ENCODE measurements at places on chromosomes 6 and 20.

GRCh38 chr6:139080255-139080920, 51.8 kb downstream of the ABRACL start:
- no peak for DNase-seq

- no peak for DNase-seq
Observed at GRCh38 chr20:59690101-59690500, 85.8 kb downstream of the PHACTR3 start.

DNA sequence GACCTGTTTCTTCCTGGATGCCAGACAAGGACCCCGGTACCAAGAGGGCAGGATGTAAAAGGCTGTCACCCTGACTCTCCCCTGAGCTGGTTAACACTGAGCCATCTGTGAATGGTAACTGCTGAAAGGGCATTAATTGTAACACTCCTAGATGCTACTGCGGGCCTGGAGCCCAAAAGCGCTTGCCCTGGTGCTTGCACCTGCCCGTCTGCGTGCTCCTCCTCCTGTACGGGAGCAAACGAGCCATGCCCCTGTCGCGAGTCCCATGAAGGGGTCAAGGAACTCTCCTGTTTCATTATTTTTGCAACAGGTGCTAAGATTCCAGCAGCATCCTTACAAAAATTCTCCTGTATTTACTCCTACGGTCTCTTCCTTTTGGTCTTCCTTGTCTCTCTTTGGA, 140.0 kb upstream of the LAMA2 start:
- DNase-seq = no peak

- DNase-seq = no peak
Observed at GRCh38 chr6:128558021-128558420, 37.6 kb upstream of the PTPRK start.

DNA sequence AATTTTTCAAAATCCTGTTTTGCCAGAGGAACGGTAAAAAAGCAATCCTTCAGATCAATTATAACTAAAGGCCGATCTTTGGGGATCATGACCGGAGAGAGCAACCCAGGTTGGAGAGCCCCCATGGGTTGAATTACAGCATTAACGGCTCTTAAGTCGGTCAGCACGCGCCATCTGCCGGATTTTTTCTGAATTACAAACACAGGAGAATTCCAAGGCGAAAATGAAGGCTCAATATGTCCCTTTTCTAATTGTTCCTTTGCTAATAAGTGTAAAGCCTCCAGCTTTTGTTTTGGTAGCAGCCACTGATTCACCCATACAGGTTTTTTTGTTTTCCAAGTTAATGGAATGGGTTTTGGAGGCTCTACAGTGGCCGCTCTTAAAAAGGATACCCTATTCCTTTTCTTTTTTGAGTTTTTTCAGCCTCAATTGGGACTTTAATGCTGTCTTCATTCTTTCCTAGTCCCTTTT, 16.9 kb upstream of the PTCRA start:
- DNase-seq = peak; percentile 19

GRCh38 chr6:166687879-166688205, 60.8 kb upstream of the RPS6KA2 start:
- no peak for DNase-seq

DNA sequence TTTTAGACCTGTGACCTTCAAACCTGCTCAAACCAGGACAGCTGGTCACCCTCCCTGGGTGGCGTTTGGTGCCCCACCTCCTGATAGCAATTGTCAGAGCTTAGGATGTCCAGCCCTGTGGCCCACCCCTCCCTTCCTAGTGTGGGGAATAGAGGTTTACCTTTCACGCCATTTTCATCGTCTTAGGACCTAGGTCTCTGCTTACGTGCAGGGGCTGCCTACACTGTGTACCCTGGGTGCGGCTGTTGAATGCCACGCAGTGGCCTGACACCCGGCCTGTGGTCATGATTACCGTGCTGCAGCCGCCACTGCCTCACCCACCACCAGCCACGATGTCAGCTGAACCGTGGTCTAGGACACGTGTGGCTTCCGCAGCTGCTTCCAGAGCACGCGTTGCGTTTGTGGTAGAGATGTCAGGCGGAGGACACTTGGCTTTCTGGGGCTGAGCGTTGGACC, 157.3 kb downstream of the DTNBP1 start:
- no peak for DNase-seq

GRCh38 chr6:85983032-85983659, 340.5 kb upstream of the SYNCRIP start:
- no peak for DNase-seq

DNA sequence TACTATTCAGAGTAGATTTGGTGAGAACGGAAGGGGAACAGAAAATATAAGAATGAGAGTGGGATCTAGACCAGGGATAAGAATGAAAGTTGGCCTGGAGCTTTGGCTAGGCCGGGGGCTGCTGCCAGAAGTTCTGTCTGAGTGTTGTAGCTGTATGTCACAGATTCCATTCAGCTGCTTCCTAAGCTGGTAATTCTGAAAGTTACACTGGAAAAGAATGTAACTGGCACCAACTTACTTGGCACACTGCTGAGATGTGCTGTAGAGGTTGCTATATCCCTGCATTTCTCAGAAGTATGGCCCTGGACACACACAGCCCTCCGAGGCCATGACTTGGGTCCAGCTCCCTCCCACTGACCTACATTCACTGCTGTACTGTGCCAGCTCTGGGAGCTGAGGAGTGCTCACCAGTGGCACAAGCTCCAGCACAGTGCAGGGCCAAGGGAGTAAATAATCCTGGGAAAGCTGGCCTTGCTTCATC, 25.8 kb upstream of the TMEM217 start:
- no peak for DNase-seq

DNA sequence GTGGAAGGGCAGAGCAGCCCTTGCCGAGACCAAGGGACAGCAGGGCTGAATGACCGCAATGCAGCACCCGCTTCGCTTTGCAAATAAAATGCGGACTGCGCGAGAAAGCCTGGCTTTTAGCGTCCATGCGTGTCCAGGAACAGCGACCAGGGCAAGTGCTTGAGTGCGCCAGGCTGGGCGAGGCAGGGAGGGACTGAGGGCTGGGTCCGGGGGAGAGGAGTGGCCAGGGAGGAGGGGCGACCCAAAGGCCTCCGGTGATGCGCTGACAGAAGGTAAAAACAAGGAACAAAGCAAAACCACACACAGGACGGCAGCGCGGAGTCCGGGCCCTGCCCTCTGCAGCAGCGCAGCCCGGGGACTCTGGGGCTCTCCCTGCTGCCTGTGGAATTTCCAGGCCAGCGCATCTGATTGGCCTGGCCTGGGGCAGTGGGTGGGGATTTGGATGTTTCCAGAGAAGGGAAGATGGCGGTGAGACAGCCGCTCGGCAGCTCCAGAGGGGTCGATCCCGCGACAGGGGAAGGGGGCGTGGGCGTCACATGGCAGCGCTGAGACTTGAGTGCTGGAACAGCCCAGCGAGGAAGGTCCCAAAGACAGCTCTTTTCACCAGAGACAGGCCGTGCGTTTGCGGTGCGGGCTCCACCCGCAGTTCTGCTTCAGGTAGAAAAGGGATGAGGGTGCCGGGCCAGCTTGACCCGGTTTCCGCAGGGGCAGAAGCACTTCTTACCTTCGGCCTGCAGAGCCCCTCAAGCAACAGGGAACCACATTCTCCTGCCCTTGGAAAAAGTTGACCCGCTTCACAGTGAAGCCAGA, 51.8 kb downstream of the SSR1 start:
- peak; percentile 3 for DNase-seq

DNA sequence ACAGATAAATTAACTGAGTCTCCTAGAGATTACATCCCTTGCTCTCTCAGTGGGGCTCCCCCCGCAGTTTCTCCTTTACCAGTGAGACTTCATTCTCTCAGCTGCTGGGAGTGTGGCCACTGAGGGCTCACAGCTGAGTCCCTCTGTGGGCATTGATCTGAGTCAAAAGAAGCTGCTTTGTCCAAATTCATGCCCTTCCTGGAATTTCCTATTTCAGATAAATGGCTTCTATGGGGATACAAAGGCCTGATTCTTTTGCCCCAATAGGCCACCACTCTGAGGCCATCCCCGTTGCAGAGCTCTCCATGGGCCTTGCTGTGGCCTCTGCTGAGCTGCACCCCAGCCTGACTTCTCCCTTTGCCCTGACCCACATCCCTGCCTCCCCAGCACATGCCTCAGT, 10.0 kb downstream of the CST5 start:
- no peak for DNase-seq

DNA sequence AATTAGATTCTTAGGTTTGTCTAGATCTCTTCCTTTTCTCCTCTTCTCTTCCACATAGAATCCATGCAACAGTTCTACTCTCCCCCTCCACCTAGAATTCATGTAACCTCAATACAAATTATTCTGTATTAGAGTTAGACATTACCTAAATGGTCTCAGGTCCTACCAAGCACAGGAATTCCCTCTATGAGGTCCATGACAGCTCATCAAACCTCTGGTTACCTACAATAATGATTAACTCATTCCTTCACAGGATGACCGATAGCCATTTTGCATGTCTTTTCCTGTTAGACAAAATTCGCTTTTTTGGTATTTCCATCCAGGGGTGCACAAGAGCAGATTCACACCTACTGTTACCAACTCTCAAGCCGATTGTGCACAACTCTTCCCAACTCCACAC, 27.4 kb upstream of the BMP2 start:
- DNase-seq = no peak

DNA sequence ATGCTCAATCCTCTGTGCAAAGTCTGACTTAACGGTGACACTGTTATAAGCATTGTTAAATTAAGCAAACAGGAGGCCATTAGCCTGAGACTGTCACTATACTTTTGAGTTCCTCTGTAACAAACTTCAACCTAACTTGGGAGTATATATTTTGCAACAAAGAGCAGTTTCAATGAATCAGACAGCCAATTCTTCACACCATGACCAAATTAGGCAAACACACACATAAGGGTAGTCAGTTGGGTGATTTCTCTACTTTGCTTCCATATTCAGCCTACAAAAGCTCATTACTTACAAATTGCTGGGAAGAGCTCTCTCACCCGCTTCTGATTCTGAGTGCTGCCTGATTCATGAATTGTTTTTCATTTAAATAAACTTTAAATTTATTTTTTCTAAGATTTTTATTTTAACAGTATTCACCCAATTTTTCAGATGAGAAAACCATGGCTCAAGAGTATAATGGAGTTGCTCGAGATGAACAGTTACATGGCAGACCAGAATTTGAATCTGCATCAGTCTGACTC, 60.5 kb downstream of the HACE1 start:
- DNase-seq = no peak

DNA sequence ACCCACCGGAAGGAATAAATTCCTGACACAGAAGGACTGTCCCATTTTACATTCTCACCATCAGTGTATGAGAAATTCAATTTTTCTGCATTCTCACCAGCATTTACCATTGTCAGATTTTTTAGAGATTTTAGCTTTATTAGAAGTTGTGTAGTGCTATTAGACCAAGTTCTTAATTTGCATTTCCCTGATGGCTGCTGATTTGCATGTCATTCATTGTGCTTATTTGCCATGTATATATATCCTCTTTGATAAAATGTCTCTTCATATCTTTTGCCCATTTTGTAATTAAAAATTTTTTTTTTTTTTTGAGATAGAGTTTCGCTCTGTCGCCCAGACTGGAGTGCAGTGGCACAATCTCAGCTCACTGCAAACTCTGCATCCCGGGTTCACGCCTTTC, 9.8 kb upstream of the HLA-DRB5 start:
- DNase-seq = no peak

DNA sequence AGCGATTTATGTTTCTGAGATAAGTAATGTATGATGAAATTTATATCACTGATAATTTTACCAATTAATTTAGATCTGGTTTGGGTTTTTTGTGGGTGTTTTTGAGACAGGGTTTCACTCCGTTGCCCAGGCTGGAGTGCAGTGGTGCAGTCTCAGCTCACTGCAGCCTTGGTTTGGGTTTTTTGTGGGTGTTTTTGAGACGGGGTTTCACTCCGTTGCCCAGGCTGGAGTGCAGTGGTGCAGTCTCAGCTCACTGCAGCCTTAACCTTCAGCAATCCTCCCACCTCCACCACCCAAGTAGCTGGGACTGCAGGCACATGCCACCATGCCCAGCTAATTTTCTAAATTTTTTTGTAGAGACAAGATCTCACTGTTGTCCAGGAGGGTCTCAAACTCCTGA, 13.0 kb downstream of the MRS2 start:
- DNase-seq = no peak
